Mesendoderm (in vitro differentiated cells): ENCODE measurements at places on chromosomes 5 and 9.

- DNase-seq, result peak; percentile 18
These were observed 702.8 kb downstream of the SEMA5A start for GRCh38 chr5:8842971-8843551.

DNA sequence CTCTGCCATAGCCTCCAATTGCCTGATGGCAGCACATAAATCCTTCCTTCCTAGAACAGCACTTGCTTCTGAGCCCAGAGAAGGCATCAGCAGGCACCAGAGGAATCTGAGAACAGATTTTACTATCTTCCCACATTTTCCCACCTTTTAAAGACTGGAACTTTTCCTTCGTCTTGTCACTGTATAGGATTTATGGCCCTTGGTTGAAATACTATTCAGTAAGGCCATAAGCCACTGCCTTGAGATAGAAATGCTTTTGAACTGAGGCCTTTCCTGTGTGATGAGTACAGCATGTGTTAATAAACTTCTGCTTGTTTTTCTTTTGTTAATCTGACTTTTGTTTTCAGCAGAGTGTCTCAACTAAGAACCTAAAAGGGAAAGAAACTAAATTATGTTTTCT, 84.3 kb downstream of the MRPS27 start:
- no peak for DNase-seq

DNA sequence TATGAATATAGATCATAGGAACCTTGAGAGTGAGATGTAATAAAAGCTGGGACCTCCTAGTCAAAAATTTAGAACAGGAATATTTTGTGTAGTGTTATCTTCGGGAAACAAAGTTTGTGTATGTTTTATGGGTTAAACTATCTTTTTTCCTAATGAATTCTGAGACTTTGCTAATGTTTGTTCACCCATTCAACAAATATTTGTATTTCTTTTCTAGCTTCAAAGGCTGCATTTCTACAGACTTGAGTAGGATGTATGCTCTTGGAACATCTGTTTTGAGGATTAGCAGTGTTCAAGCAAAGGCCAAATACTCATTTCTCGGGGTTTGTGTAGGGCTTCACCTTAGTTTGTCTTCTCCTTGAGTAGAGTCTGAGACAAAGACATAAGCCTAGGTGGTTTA, 16.2 kb downstream of the NDUFS4 start:
- no peak for DNase-seq

GRCh38 chr5:133006653-133007052, 19.7 kb downstream of the ZCCHC10 start:
- DNase-seq, result no peak

- DNase-seq, result no peak
These were observed 152.1 kb downstream of the PCSK1 start for GRCh38 chr5:96280946-96281393.

DNA sequence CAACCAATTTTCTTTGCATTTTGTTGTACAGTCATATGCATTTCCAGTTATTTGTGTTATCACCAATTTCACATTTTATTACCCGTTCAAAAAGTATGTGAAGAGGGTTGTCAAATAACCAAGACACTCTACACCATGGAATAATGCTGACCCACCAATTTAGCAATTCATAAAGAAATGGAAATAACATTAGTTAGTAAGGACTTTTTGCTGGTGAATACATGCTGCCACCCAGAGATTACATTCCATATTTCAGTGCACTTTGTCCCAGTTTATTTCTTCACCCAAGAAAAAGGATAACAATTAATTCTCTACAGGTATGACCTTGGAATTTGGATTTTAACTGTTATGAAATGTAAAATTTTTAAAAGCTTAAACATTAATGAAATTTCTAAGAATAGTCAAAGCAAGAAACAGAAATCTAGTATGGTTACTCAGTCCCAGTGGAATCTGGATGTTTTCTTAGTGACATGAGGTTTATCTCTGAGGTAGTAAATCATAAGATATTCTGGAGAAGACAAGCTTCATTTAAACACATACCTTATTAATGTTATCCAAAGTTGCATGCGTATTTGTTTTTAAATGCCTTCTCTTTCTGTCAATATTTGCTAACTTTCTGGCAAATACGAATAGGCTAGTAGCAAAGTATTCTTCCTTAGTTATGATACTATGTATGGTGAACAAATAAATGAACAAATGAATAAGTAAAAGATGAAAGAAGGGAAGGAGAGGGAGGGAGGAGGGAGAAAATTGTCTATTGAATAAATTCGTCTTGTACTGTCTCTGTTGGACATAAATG, 100.6 kb downstream of the CETN3 start:
- DNase-seq, result no peak

DNA sequence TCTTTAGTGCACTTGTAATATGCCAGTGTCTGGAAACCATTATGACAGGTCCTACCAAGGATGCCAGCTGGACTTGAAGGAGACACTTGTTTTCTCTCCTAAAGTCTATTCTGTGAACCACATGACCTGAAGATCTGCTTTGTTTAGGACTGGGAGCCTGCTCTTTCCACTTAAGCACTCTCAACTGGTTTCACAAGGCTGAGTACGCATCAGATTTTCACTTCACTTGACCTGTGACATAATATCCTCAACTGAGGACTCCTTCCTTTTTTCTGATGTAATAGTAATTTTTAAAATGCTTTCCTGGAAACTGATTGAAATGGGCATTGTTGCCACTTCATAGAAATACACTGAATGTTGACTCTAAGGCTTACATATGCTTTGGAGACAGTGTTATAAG, 52.2 kb downstream of the PDE8B start:
- DNase-seq, result no peak

- DNase-seq, result no peak
These were observed 525.9 kb upstream of the ZNF608 start for GRCh38 chr5:125272357-125272756.

- no peak for DNase-seq
These were observed 130.1 kb upstream of the C9orf72 start for GRCh38 chr9:27703216-27703980.

GRCh38 chr5:157187046-157187754, 6.6 kb downstream of the ITK start:
- DNase-seq, result no peak

- DNase-seq, result peak; percentile 65
These were observed 139.9 kb downstream of the PIP5K1B start for GRCh38 chr9:68844631-68845612.

DNA sequence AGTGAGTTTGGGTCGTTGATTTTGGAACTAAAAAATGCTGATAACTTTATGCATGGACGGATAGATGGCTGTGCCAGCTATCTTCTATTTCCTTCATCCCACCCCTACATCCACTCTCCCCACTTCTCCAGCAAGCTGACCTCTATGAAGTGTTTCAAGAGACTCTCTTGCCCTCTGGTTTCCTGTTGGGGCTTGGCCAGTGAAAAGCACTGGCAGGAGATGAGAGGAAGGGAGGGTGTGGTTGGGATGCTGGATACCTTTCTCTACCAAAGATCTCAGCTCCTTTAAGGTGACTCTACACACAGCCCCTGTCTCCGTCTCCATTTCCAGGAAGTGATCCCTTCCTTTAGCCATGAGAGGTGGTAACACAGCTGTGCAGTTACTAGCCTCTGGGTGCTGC, 30.0 kb upstream of the JMY start:
- no peak for DNase-seq

- DNase-seq, result no peak
These were observed 40.5 kb downstream of the C9orf50 start for GRCh38 chr9:129580211-129580915.

- no peak for DNase-seq
These were observed 1259.0 kb upstream of the NUDT12 start for GRCh38 chr5:104821606-104822005.

- no peak for DNase-seq
These were observed 241.4 kb downstream of the HINT1 start for GRCh38 chr5:130923543-130924124.

- DNase-seq, result no peak
These were observed 76.6 kb downstream of the NSUN2 start for GRCh38 chr5:6556089-6556801.

DNA sequence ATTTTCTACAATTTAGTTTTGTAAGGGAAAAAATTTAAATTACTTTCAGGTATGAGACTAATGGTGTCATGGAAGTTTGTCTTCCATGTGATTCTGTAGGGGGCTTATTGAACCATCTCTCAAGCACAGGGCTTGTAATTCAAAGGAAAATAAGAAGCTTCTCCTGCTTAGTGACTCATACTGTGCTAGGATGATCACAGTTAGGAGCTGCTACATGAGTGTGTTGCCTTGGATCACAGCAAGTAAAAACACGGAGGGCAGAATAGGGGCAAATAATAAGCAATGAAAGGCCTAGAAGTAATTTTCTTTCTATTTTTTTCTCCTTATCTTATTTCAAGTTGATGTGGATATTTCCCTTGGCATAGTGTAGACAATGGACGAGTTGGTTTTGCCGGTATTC, 28.9 kb downstream of the TMEM167A start:
- DNase-seq, result no peak

DNA sequence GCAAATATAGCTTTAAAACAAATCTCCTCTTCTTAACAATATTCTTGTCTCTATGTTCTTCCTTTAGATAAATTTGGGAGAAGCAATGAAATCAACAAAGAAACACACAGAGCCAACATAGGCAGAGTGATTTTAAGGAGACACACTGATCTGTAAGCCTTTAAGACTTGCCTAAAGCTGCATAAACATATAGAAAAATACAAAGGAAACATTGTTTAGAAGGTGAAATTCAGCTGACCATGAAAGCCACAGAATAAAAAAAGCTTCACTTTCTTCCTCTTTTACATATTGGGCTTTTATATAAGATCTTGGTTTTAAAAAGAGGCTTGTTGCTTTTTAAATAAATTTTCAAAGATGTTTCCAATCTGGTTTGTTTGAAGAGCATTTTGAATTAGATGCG, 1277.5 kb downstream of the EFNA5 start:
- DNase-seq, result no peak

DNA sequence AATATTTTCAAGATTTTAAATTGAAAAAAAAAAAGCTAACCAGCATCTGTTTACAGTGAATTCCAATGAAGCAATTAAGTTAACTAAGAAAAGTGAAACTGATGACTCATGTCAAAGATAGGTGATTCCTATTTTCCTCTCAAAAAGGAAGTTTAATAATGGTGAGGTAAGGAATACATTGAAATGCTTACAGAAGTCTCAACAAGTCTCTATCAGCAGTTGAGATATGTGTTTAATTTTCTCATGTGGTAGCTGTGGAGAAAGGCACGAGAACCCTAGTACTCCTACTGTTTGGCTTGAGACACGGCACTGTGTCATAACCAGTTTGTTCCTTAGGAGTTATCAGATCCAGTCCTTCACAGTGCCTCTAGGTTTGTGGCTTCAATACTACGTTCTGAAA, 114.5 kb downstream of the SLC25A46 start:
- DNase-seq, result peak; percentile 14

DNA sequence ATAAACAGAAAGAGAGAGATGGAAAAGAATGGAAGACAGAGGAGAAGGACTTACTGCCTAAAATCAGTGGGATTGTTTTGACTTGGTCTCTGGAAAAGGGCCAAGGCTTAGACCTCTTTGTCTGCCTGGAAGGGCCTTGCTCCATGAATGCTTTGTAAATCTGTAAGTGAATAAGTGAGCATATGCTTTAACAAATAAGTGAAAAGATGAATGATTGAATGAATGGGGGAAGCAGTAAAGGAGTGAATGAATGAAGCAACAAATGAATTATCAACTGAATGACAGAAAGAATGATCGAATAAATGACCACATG, 5.5 kb downstream of the KCNIP1 start:
- DNase-seq, result no peak

DNA sequence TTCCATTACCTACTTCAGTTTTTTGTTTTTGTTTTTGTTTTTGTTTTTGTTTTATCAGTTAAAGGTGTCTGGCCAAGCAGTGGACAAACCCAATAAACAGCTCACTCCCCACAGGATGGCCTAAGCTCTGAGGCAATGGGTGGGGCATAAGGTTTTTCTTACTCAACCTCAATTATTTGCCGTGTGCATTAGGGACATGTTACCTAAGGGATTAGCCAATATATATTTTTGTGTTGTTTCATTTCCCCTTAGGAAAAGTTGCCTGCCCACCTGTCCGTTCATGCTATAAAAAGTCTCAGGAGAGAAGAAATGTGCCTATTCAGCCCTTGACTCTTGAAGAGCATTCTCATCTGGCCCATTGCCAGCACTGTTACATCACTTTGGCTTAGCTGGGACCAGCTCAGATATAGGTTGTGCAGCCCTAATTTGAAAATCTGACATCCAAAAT, 7.3 kb downstream of the SH3RF2 start:
- no peak for DNase-seq

DNA sequence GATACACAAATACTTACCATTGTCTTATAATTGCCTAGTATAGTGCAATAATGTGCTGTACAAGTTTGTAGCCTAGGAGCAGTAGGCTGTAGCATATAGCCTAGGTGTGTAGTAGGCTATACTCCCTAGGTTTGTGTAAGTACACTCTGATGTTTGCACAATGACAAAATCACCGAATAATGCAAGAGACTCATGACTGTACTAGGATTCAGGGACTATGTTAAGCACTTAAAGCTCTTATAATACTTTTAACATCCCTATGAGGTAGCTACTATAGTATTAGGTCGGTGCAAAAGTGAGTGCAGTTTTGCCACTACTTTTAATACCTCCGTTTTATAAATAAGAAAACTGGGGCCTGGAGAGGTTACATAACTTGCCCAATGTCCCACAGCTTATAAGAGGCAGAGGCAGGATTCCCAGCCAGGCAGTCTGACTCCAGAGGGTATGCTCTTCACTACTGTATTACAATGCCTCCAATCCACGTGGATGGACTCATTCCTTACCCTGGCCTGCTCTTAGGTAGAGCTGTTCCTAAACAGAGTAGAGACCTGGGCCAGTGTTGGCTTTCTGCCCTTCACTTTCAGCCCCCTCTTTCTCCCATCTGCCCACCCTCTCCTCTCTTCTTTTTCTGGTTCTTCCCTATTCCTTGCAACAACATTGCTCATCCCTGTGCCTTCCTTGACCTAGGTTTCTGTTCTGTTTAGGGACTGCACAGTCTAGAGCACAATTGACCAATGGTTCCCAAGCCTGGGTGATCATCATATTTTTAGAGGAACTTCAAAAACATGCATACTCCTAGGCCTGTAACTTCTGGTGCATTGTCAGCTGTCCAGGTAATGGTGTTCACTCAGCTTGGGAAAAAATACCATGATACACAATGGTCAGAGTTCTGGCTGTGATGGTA, 114.0 kb downstream of the CARTPT start:
- no peak for DNase-seq

- DNase-seq, result peak; percentile 23
These were observed 115.3 kb upstream of the SPIN1 start for GRCh38 chr9:88272986-88273385.

DNA sequence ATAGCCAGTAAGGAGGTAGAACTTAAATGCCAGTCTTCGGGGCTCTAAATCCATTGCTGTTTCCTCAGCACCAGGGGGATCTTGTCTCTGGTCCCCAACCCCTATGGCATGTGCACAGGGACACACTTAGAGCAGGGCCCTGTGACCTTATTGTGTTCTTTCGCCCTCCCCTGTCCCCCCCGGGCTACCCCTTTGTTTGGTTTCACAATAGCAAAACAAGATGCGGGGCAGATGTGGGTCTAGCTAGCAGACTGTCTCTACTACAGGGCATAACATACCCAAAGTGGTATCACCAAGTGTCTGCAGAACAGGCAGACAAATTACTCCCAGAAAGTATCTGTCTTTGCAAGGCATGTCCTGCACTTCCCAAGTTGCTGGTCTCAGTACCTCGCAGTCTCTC, 2.1 kb downstream of the FBLL1 start:
- DNase-seq, result no peak

GRCh38 chr5:54446379-54446732, 9.1 kb upstream of the HSPB3 start:
- no peak for DNase-seq
